Stimulated activated CD4-positive, alpha-beta T cell treated with anti-CD3 and anti-CD28 coated beads, TNF-alpha, amount 100 ng/mL, for 4 hours (primary cell): ENCODE measurements at places on chromosomes 12 and 14.

DNA sequence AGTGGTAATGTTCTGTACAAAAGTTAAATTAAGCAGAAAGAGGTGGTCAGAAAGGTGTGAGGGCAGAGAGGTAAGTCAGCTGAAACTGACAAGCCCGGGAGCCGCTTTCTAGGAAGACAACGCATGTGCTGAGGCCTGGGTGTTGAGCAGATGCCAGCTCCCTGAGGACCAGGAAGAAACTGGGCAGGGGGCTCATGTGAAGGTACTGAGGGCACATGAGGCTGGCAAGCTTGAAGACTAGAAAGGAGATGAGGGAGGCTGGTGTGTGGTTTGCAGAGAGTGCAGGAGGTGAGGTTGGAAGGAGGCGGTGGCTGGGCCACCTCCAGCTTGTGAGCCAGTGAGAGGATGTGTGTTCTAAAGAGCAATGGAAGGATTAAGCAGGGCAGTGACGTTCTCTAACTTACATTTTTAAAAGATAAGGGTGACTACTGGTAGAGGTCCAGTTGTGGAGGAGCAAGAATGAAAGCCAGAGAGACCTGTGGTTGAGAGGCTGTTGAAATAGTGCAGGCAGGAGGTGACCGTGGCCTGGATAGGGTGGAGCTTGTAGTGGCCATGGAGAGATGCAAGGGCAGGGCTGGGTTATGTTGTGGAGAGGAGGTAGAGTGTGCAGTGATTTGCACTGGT is 29.1 kb downstream of the ZNF664 start:
- no peak for DNase-seq

- no peak for DNase-seq
Observed at GRCh38 chr12:94202245-94203180, 54.1 kb downstream of the PLXNC1 start.

GRCh38 chr12:11067514-11067913 is 5.4 kb upstream of the TAS2R46 start:
- no peak for DNase-seq

GRCh38 chr12:42946871-42947381 is 357.4 kb upstream of the PRICKLE1 start:
- DNase-seq: no peak

- no peak for DNase-seq
Observed at GRCh38 chr12:77166696-77167095, 101.3 kb upstream of the E2F7 start.

- DNase-seq: no peak
Observed at GRCh38 chr12:108690191-108690518, 41.2 kb downstream of the CORO1C start.

- no peak for DNase-seq
Observed at GRCh38 chr12:3745152-3745551, 7.8 kb downstream of the CRACR2A start.

DNA sequence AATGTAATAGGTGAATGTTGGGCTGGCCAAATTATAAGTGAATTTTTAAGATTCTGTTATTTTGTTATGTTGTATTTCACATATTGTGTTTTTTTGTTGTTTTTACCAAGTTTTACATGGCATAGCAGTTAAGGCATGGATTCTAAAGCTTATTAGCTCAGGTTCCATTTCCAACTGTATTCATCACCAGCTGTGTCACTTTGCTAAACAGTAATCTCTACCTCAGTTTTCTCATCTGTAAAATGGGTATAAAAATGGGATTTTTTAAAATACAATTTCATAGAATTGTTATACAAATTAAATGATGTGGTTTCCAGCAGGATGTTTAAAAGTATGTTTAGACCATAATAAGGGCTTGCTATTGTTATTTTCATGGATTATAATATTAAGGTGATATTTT is 512.2 kb downstream of the SLC16A7 start:
- no peak for DNase-seq

- no peak for DNase-seq
Observed at GRCh38 chr12:6830286-6830890, 2.2 kb downstream of the P3H3 start.

GRCh38 chr14:21987937-21988336 is 314.3 kb upstream of the OR4E1 start:
- DNase-seq: no peak

GRCh38 chr12:64696080-64696741 is 63.0 kb downstream of the GNS start:
- DNase-seq: no peak

DNA sequence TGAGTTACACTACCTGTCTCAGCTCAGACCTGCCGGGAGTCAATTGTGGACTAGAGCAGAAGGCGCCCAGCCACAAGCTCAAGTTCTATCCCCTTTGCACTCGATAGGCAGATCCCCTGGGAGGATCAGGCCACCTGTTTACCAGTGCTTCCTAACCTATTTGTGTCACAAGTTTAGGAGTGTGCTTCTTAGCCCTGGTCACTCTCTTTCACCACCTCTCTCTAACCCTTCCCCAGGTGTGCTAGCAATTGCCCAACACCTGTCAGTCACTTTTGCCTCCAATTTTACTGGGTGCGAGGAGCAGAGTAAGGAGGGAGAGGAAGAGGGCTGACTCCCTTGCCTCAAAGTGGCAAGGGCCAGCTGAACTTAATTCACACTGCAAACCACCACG is 745 bp upstream of the NAA30 start:
- DNase-seq: no peak

DNA sequence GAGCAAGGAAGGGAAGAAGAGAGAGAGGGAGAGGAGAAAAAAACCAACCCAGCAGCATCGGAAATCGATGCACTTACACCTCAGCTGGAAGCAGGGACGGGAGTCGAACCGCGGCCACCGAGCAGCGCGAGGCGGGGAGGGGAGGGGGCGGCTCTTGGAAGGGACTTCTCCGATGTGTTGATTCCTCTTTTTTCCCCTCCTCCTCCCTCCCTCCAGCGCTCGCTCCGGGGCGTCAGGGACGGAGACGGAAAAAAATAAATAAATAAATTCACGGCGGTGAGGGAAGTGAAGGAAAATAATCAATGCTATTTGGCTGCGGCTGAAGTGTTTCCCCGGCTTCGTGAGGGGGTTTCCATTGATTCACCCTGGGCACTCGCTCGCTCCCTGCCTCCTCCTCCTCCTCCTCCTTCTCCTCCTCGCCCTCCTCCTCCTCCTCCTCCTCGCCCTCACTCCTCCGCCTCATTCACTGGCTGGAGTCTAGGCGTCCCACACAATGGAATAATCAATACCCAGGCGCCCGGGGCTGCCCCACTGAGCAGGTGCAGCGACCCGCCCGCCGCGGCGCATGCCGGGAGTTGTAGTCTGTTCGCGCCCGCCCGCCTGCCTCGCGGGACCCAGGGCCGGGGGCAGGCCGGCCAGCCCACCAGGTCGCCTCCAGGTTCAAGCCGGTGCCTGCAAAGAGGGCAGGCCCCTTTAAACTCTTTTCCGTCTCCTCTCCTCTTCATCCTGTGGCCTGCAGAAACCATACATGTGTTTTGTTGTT is at the start of gene ZFHX2:
Gene ZFHX2 (minus strand): TSS at position 500 of the 763 bp plus-strand sequence. CDS start 16,440 bp downstream, outside the sequence.
- DNase-seq: peak; percentile 66

DNA sequence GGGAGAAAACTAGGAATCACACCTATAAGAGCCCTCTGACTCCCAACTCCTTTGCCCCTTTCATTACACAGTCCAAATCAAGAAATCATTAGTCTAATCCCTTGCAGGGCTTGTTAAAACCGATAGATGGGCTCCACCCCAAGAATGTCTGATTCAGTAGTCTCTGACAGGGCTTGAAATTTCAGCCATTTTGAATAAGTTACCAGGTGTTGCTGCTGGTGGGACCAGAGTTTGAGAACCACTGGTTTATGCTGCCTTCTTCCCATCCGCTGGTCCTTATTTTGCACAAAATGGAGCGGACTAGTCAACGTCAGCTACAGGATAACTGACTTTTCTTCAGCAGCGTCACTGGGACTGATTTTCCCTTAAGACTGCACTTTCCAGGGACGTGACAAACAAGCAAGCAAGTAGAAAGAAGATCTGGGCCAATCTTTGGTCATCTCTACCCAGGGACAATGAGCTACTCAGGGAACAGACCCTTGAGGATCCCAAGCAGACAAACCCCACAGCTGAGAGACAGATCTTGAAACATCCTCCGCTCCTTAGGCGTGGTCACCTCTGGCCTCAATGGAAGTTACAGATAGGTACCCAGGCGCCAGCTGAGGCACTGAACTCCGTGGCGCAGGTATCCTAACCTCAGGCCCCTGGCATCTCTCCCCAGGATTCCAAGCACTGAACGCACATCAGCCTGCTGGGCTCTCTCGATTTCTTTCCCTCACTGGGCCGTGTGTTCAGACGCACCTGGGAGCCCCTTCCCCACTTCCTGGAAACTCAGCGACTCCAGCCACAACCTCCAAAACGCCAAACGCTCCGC is 900 bp downstream of the KCTD10 start:
- no peak for DNase-seq

- DNase-seq: no peak
Observed at GRCh38 chr12:62931477-62931876, 3.5 kb downstream of the PPM1H start.

- no peak for DNase-seq
Observed at GRCh38 chr14:65042731-65043372, 56.2 kb downstream of the FNTB start.

DNA sequence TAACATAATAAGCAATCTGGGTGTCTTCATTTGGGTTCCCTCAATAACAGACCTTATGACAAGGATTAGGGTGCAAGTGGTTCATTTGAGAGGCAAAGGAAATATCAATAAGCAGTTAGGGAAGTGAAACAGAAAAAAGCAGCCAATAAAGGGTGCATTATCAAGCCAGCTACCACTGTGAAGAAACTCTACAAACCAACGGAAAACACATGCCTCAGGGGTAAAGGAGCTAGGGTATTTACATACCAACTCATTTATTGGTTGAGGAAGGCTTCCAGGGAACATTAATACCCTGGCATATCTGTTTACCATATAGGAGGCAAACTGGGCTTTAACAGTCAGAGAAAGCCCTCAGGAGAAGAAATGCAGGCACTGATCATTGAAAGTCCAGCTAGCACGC is 22.7 kb upstream of the IFNG-AS1 start:
- DNase-seq: no peak

- DNase-seq: no peak
Observed at GRCh38 chr12:132450418-132451171, 39.4 kb upstream of the FBRSL1 start.

DNA sequence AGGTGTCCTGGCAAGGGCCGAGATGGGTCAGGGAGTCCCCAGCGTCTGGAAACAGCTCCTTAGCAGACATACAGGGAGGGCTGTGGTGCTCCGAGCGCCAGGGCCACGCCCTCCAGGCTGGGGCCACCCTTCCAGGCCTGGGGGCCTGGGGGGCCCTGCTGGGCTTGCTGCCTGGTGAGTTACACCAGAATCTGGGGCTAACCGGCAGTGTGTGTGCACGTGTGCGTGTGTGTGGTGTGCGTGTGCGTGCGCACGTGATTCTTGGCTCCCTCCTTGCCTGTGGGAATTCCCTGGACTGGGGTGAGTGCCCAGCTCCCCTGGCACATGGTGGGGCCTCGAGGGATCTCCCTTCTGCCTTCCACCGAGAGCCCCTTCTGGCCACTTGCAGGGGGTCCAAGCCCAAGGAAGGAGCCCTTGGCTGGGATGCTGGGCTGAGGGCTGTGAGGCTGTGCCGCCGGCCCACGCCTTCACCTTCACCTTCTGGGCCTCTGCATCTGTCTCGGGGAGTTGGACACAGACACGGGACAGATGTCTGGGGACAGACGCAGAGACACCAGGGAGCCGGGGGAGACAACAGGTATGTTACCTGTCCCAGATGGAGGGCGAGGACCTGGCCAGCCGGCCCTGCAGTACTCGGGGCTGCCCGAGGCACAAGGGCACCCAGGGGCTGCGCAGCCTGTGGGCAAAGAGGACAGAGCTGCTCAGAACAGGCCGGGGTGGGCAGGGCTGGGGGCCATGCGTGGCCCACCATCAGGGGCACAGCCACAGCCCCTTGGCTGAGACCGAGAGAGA is 37.2 kb downstream of the BEGAIN start:
- DNase-seq: no peak

- no peak for DNase-seq
Observed at GRCh38 chr12:109461846-109462756, 15.0 kb downstream of the KCTD10 start.

DNA sequence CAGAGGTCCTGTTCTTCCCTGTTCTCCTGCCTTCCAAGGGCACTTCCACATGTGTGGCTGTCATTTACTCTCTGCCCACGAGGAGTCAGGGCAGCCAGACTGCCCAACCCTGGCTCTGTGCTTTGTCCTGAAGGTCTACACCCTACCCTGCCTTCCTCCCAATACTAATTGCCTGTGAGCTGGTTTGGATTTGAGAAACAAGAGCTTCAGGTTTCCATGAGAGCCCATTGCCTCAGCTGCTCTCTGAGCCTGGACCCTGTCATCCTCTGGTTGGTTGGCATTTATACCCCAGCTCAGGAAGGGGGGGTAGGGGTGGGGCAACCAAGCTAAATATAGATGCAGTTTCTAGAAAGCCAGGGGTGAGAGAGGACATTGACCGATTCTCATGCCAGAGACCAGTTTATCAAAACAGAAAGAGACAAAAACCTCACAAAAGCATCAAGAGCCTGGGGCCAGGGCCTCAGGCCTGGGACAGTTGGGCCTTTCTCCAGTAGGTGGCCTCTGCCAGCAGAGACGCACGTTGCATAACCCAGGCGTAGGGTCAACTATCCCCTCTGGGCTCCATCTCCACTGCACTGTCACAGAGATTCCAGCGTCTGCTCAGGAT is 34.5 kb downstream of the VDR start:
- no peak for DNase-seq

DNA sequence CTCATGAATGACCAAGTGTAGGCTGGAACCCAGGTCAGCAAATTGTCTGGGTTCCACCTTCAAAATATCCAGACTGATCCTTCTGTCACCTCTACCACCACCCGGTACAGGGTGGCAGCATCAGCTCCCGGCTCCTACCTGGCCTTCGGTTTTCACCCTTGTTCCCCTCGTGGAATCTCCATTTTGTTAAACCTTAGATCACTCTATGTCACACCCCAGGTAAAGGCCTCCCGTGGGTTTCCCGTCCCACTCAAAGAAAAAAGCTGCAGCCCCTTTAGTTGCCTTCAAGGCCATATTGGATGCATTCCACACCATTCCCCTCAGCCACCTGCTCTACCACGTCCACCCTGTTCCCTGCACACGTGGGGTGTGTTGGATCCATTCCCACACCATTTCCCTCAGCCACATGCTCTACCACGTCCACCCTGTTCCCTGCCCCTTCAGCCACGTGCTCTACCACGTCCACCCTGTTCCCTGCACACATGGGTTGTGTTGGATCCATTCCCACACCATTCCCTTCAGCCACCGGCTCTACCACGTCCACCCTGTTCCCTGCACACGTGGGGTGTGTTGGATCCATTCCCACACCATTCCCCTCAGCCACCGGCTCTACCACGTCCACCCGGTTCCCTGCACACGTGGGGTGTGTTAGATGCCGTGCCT is 23.8 kb downstream of the SLC6A13 start:
- no peak for DNase-seq

DNA sequence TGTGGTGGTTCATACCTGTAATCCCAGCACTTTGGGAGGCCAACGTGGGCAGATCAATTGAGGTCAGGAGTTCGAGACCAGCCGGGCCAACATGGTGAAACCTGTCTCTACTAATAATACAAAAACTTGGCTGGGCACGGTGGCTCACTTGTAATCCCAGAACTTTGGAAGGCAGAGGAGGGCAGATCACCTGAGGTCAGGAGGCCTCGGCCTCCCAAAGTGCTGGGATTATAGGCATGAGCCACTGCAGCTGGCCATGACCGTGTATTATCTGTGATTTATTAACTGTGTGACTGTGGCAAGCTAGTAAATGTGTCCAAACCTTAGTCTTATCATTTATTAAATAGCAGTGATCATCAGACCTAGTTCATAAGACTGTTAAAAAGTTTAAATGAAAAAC is 7.1 kb upstream of the ITPK1 start:
- no peak for DNase-seq

- no peak for DNase-seq
Observed at GRCh38 chr14:31476131-31476866, 11.5 kb downstream of the GPR33 start.
